Naive thymus-derived CD8-positive, alpha-beta T cell (primary cell): ENCODE measurements at places on chromosomes 5 and 9. TPM values are rescaled to one million over a fixed set of nuclear protein-coding genes. Genes with fewer than 3 reads are reported as not detected.

DNA sequence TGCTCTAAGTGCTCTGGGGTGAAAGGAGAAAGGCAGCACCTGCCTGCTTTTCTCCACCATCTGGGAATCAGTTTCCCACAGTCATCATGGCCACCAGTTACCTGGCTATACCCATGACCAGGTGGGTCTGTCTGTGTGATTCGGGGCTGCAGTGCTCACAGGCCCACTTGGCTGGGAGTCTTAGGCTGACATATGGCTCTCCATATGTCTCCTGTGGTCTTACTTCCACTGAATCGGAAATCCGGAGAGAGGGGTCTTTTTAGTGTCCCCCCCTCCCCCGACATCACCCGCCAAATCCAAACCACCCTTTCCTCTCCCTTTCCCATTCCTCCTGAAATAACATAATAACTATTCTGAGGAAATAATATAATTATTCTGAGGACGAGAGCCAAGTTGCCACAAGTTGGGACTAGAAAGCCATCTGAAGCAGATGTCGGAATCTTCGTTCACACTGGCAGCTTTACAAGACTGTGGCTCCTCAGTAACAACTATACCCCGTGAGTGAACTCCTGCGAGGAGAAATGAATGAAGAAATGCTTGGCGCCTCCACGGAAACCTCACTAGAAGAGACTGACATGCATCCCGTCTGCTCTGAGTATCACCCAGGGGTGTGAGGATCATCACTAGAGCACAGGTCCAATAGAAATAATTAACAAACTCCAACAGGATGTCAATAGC lies 143.4 kb downstream of the MYO10 start:
- no peak for DNase-seq

DNA sequence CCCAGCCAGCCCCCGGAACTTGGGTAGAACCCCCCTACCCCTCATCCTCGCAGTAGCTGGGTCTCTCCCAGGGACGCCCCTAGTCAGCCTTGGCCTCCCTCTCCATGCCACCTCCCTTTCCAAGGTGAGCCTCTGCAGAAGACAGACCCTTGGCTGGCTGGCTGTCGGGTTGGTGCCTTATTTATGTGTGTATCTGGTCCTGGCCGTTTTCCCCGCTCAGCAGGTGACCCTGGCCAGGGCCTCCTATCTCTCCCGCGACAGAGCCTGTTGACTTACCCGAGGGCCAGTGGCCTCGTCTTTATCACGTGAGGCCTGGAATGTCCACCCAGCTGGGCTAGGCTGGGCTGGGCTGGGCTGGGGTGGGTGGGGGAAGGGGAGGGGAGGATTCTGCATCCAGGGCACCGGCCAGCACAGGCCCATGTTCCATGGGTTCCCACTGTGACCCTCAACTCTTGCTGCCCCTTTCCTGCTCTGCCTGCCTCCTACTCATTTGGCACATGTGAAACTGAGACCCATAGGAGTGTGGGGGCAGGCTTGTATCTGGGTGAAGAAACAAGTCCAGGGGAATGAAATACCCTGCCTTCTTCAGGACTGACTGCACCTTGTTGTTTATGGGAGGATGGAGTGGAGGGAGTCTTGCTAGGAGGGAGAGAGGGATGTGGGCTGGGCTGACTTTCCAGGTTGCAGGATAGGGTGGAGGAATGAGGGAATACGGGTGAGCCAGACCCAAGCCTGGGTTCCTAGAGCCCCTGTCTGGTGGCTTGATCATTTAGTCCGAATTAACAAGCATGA lies 3.1 kb downstream of the CXXC5 start:
- no peak for DNase-seq

DNA sequence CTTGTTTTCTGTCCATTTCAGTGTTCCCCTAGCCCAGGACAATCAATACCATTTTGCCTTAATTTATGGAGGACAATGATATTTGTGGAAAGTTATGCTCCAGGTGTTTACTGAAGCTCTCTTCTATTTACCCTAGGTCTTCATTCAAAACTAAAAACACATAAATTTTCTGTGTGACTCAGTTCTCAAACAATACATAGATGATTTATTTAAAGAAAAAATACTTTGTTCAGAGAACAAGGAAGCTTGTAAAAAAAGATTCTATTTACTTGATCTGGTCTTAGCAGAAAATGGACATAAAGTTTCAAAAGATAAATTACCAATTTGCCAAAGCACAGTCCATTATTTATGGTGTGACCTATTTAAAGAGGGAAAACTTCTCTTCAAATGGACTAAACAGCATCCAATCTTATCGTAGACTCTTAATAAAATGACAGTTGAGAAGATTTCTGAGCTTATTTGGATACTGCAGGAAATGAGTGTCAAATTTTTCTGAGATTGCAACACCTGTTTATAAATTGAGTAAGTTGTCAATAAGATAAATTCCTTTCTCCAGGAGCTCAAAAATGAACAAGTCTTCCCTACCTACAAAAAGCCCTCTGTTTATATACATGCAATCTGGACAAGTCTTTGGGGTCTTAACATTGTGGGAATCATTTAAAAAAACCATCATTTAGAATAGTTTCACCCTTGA lies 627.2 kb downstream of the PSAT1 start:
- DNase-seq, result no peak

- DNase-seq, result peak; percentile 84
Observed at GRCh38 chr5:177317959-177318377, 6.3 kb upstream of the MXD3 start.

GRCh38 chr9:38671372-38671731 lies 48.6 kb downstream of the FAM240B start:
- no peak for DNase-seq

DNA sequence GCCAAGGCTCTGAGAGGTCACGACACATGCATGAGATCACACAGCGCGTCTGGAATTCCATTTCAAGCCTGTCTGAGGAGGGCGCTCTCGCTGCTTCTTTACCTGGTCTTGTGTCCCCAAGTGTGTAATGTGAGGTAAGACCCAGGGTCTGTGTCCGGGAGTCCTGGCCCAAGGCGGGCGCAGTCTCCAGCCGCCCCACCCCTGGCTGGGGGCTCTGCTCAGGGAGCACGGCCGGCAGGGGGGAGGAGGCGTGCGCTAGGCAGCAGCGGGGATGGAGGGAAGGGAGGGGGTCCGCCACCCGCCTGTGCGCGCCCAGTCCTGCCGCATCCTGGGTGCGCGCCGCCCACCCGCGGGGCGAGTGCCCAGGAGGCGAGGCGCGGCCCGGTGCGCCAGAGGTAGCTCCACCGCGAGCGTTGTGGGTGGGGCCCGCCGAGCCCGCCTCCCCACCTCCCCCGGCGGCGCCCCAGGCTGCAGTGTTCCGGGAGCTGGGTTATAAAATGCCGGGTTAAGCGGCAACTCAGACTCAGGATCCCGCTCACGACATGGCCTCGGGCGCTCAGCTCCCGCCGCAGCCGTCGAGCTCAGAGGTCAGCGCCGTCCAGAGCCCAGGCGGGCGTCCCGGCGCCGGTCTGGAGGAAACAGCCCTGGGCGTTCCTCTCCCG lies at the start of gene CCNI2:
Gene CCNI2, plus strand, starts transcription at position 473 of the 662 bp plus-strand sequence. Its CDS starts 70 bp downstream, at position 543.
- DNase-seq, result peak; percentile 65

PCDHGC3 gene
- not detected for total RNA-seq

- no peak for DNase-seq
Observed at GRCh38 chr5:35487233-35488025, 130.2 kb upstream of the SPEF2 start.

C1QTNF3 gene
- 5.7 TPM for total RNA-seq

DNA sequence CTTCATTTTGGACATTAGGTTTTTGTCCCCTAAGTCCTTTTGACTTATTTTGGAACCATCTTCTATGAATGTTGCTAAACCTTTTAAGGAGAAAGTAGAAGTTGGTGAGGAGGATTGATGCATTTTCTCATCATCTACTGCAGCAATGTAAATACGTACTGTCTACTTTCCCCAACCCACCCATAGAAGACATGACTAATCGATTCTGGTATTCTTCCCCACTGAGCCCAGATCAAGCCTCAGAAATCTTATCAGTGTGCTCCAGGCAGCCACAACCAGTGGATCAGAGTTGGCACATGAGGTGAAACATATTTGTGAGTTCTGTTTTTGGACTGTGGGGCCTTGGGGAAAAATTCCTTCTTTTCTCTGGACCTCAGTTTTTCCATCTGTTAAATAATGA lies 57.7 kb downstream of the FGF18 start:
- DNase-seq, result no peak

SURF6 gene
- 29.8 TPM for total RNA-seq

MEIKIN gene
- total RNA-seq, result 2.7 TPM

DNA sequence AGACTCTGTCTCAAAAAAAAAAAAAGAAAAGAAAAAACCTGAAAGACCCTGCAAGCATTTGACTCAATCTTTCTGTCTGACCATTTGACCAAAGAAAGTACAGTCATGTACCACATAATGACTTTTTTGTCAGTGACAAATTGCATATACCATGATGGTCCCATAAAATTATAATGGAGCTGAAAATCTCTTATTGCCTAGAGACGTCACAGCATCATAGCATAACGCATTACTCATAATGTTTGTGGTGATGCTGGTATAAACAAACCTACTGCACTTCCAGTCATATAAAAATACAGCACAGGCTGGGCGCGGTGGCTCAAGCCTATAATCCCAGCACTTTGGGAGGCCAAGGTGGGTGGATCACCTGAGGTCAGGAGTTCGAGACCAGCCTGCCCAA lies 10.5 kb downstream of the ECM2 start:
- DNase-seq, result no peak

DNA sequence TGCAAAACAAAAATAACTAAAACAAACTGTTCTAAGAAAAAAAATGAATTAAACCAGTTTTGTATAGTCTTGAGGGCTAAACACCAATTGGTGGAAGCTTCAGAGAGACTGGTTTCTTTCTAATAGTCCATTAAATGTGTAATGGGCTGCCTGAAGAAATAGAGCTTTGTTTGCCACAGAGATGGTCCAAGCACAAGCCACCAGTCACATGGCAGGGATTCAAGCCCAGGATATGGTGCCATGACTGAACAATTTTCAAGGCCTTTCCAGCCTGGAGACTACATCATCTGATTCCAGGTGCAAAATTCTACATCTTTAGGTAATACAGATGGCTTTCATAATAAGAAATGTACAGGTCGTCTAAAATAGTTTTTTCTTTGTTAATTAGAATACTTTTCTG lies 355.3 kb downstream of the NR2F1-AS1 start:
- DNase-seq, result no peak

EIF4E1B gene
- not detected for total RNA-seq

INSYN2B gene
- total RNA-seq, result not detected

DNA sequence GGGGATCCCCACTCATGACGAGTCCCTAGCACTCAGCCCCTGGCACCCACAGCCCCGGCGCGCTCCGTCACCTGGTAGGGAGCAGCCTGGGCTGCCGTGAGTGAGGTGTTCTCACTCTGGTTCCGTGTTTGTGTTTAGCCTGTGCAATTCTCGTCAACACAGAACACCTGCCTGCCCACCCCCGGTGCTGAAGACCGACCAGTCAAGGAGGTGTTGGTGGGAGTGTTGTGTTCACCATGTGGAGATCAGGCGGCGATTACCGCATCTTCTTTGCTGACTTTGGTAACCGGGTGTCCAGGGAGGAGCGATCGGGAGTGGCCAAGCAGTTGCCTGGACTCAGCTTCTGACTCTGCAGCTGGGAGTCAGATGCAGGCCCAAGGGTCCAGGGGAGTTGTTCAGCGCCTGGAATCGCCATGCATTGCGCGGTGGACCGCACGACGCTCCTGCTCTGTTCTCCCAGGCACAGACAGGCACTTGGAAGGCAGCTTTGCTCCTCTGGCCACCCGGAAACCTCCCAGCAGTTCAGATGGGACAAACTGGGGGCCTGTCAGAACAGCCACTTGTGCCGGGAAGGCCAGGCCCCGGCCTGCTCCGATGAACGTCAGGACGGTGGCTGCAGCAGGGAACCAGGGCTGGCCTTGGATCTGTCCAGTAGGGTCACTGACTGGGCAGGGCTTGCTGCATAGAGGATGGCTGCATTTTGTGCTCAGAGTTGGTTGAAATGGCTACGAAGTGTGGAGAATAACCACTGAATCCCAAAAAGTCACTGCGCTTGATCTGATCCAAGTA lies 28.2 kb downstream of the EXOC3 start:
- DNase-seq, result no peak

DNA sequence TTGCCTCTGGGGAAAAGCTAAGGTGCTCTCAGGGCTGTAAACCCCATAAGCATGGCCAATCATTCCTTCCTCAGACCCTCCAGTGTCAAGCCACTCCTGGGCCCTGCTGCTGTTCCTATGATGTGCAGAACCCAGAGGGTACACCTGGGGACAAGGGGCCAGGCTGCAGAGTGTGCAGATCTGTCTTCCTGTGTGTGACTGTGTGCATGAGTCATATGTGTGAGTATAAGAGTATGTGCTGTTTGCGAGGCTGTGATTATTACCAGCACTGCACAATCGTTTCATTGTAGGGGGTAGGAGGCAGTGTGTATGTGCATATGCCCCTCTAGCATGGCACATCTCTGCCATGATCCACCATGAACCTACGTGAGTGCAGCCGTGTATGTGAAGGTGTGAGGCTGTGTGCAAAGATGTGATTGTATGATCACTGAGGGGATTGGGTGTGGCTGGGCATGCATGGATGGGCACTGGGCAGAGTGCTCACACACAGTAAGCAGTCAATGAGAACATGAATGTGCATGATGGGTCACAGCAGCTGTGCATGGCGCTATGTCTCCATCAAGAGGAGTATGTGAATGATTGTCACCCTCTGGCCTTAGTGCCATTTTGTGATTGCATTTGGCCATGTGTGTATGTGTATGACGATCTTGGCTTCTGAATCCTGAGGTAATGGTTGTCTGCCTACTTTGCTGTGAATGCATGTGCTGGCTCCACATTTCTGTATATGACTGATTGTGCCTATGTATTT lies 2.4 kb upstream of the OR1K1 start:
- no peak for DNase-seq

DNA sequence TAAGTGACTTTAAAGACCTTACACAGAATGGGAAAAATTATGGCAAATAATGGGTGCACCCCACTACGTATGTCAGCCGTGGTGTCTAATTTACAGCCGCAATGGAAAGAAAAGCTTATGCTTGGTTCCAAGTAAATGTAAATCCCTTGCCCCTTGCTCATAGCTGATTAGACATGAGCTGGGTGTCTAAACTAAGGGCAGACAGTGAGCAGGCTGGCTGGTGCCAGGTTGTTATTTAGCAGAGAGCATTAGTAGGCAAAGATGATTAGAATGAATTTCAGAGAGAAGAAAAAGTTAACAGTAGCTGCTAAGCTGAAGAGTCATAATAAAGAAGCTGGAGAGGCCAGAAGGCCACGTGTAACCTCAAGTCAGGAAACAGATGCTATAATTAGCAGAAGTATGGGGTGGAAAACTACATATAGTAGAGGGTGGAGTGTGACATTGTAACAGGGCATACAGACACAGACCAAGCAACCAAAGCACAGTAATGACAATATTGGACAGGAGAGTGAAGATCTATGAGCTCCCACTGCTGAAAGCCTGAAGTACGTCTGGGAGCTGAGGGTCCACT lies 257.7 kb downstream of the MCTP1 start:
- no peak for DNase-seq
